ENCODE measurements at places on chromosomes 12 and 14. TPM values are rescaled to one million over a fixed set of nuclear protein-coding genes. Genes with fewer than 3 reads are reported as not detected.

The CCDC60 gene
- not detected for polyA plus RNA-seq

The IRAK3 gene
- 1.6 TPM for polyA plus RNA-seq

The GPR84 gene
- not detected for polyA plus RNA-seq

The RAPGEF3 gene
- not detected for polyA plus RNA-seq

The KRT81 gene
- polyA plus RNA-seq: not detected

The SDR9C7 gene
- not detected for polyA plus RNA-seq

- DNase-seq: no peak
Measured at GRCh38 chr14:96049932-96050331, 10.8 kb downstream of the C14orf132 start.

DNA sequence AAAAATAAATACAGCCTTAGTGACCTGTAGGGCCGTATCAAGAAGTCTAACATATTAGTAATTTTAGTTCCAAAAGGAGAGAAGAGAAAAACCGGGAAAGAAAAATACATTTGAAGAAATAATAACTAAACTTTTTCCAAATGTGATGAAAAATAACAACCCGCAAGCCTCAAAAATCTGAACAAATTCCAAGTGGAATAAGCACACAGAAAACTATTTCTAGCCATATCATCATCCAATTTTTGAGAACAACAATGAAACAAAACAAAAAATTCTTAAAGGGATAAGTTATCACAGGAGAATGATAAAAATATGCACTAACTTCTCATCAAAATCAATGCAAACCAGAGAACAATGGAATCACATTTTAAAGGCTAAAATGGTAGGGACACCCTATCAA is 198.1 kb upstream of the PLXNC1 start:
- DNase-seq: no peak

DNA sequence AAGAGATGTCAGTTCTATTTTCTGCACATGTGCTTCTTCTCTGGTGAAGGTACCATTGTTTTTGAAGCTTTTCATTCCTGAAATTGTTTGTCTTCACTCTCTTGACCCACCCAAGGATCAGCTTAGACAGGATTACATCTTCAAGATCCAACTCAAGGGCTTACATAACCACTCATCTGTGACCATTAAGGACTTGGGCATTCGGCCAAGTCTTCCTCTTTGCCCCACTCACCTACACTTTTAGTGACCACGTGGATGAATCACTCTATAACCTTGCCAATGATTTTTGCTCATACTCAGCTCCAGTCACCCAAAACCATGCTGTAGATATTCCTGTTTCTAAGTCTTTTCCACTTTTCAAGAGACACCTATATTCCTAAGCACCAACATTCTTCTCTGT is 36.5 kb upstream of the SSTR1 start:
- DNase-seq: no peak

- no peak for DNase-seq
Measured at GRCh38 chr12:116885491-116885890, 4.2 kb upstream of the HRK start.

GRCh38 chr14:75184492-75184891 is 8.1 kb upstream of the TMED10 start:
- DNase-seq: no peak

- no peak for DNase-seq
Measured at GRCh38 chr14:33352821-33353220, 414.1 kb downstream of the NPAS3 start.

DNA sequence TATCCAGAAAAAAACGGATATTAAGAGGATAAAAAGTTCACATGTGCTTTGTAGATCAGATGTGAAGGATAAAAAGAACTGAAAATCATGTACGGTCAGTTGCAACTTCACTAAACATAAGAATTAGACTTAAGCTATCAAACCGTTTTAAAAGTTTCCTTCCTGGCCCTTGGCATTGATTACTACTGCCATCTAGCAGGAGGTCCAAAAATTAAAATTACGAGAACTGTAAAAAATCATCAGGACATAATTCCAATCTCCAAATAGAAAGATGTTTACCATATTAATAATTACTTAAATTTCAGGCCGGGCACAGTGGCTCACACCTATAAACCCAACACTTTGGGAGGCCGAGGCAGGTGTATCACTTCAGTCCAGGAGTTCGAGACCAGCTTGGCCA is 7.9 kb downstream of the WDR89 start:
- no peak for DNase-seq

DNA sequence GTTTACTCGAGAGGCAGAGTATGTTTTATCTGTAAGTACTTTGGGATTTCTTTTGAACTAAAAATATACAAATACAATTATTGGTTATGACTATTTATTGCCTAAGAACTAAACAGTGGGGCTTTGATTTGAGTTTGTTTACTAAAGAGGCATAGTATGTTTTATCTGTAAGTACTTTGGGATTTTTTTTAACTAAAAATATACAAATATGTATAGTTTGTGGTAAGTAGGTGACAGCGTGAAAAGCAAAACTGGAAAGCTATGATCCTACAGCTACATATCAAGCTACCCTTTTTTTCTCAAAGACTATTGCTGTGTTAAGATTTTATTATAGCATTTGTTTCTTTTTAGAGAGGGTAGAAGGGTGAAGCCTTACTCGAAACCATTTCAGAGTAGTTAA is 171.0 kb downstream of the RAD51B start:
- DNase-seq: no peak

DNA sequence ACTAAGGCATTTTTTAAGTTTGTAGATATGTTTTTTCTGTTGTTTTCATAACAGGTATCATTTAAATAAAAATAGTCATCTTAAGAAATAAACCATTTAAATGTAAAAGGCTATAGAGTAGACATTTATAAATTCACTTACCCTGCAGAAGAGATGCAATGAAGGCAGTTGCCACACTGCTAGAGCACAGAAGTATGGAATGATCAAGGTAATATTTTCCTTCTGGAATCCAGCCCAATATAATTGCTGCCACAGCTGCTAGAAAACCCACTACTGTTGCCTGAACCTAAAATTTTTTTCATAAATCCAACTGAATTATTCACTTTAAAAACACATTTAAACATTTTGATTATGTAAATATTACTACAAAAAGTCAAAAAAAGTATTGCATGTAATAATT is 69.2 kb downstream of the SLC41A2 start:
- no peak for DNase-seq

DNA sequence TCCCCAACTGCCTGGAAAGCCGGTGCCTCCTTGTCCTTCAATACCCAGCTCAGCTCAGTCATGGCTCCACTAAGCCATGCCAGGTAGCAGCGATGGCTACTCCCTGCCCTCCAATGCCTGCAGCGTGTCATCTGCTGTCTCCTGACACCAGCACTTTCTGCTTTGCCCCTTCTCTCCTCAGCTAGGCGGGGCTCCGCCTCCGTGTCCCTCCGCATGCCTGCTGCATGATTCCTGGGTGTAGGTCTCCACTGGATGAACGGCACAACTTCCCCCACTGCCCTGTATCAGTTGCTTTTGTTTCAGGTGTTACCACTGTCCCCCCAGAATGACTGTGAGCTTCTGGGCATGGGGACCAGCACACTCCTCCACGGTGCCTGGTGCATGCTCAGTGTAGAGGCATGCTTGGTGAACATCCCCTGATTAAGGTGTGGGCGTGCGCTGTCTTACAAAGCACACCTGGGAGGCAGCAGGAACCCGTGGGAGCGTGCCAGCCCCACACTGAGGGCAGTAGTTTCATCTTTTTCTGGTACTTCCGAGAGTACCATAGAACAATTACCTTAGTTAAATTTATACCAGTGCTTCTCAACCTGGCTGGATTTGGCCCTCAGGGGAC is 179.4 kb upstream of the PRMT8 start:
- DNase-seq: no peak

GRCh38 chr12:48818831-48819590 is 715 bp downstream of the CACNB3 start:
- peak; percentile 14 for DNase-seq

- DNase-seq: no peak
Measured at GRCh38 chr14:101732118-101732517, 29.4 kb upstream of the PPP2R5C start.

Data from CD4-positive, CD25-positive, alpha-beta regulatory T cell (primary cell).